Thoracic aorta endothelial cell (primary cell): ENCODE measurements at places on chromosomes 7 and 10. TPM values are rescaled to one million over a fixed set of nuclear protein-coding genes. Genes with fewer than 3 reads are reported as not detected.

The DNAAF5 gene
- total RNA-seq: 42.3 and 56.6 TPM in 2 replicates

The PAX2 gene
- total RNA-seq: not detected in 2 replicates

The NKX1-2 gene
- total RNA-seq: not detected in 2 replicates

The PHKG1 gene
- total RNA-seq: 0.27 and 0.57 TPM in 2 replicates

The HMX2 gene
- total RNA-seq: not detected in 2 replicates

The FBXL13 gene
- 1.3 and 1.6 TPM in 2 replicates for total RNA-seq

The NUPR2 gene
- not detected in 2 replicates for total RNA-seq

The RAB19 gene
- not detected in 2 replicates for total RNA-seq

The KCNMA1 gene
- total RNA-seq: 1.1 and 1.5 TPM in 2 replicates

The TACR2 gene
- total RNA-seq: 0.13 TPM in 1 of 2 replicates, not detected in the other

The DKK1 gene
- 196 and 220 TPM in 2 replicates for total RNA-seq

The WNT2 gene
- not detected in 2 replicates for total RNA-seq

The SERPINE1 gene
- total RNA-seq: 1,853 and 2,613 TPM in 2 replicates

The DLX6 gene
- not detected in 2 replicates for total RNA-seq

The TRPV5 gene
- not detected in 2 replicates for total RNA-seq

The CALML5 gene
- not detected in 2 replicates for total RNA-seq

The IDI2 gene
- not detected in 2 replicates for total RNA-seq

The CBLL1 gene
- 46.7 and 55.9 TPM in 2 replicates for total RNA-seq

The PCLO gene
- total RNA-seq: 0.13 and 0.72 TPM in 2 replicates

The TMEM254 gene
- 7.7 and 8.0 TPM in 2 replicates for total RNA-seq

The COL17A1 gene
- 1.7 and 1.9 TPM in 2 replicates for total RNA-seq

The CRYGN gene
- total RNA-seq: not detected in 2 replicates

The ZNF425 gene
- total RNA-seq: 1.0 and 1.2 TPM in 2 replicates

The TAS2R5 gene
- 0.66 and 1.7 TPM in 2 replicates for total RNA-seq

The SMIM30 gene
- 49.1 and 71.7 TPM in 2 replicates for total RNA-seq

The RFC2 gene
- total RNA-seq: 25.3 and 38.1 TPM in 2 replicates

The CARD11 gene
- 10.1 and 29.8 TPM in 2 replicates for total RNA-seq

The FANK1 gene
- 1.2 TPM in 2 replicates for total RNA-seq

The ZNF117 gene
- total RNA-seq: 19.6 and 28.9 TPM in 2 replicates

The STX1A gene
- 14.8 and 17.0 TPM in 2 replicates for total RNA-seq

The CCL24 gene
- 0.53 TPM in 1 of 2 replicates, not detected in the other for total RNA-seq

The MAGI2 gene
- 7.2 and 7.7 TPM in 2 replicates for total RNA-seq

The CYP2W1 gene
- total RNA-seq: not detected in 2 replicates

The CLRN3 gene
- not detected in 2 replicates for total RNA-seq

The TWNK gene
- total RNA-seq: 7.6 and 9.2 TPM in 2 replicates

The RARRES2 gene
- total RNA-seq: not detected in 2 replicates

The SNCG gene
- total RNA-seq: 21.4 and 36.2 TPM in 2 replicates

The ZNF239 gene
- 0.66 and 0.72 TPM in 2 replicates for total RNA-seq

The UNC5B gene
- total RNA-seq: 7.7 and 14.5 TPM in 2 replicates

The UPK3B gene
- total RNA-seq: 0.13 TPM in 1 of 2 replicates, not detected in the other

The PITX3 gene
- total RNA-seq: not detected in 2 replicates

The ZNF107 gene
- 6.6 and 7.0 TPM in 2 replicates for total RNA-seq

The CHN2 gene
- total RNA-seq: 0.53 TPM in 1 of 2 replicates, not detected in the other

The INSIG1 gene
- 118 and 226 TPM in 2 replicates for total RNA-seq

The TMEM176A gene
- total RNA-seq: not detected in 2 replicates

The BLOC1S2 gene
- total RNA-seq: 58.7 and 68.8 TPM in 2 replicates
